ENCODE measurements at places on chromosomes 3 and 15.

DNA sequence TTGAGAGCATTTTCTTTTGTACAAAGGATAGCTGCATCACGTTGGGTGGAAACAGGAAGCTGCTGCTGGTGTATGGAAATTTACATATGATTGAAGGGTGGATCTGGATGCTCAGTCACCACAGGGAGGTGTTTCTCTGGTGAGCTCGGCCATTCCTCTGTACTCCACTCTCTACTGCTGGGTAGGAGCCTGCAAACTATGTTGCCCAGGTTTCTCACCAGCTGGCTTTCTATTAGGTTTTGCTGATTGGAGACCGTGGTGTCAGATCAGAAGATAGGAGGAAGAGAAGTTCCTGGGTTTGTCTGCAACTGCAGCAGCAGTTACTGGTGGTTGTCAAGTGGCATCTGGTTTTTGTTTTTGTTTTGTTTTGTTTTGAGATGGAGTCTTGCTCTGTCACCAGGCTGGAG is 61.7 kb downstream of the TAMM41 start:
- DNase-seq = no peak

DNA sequence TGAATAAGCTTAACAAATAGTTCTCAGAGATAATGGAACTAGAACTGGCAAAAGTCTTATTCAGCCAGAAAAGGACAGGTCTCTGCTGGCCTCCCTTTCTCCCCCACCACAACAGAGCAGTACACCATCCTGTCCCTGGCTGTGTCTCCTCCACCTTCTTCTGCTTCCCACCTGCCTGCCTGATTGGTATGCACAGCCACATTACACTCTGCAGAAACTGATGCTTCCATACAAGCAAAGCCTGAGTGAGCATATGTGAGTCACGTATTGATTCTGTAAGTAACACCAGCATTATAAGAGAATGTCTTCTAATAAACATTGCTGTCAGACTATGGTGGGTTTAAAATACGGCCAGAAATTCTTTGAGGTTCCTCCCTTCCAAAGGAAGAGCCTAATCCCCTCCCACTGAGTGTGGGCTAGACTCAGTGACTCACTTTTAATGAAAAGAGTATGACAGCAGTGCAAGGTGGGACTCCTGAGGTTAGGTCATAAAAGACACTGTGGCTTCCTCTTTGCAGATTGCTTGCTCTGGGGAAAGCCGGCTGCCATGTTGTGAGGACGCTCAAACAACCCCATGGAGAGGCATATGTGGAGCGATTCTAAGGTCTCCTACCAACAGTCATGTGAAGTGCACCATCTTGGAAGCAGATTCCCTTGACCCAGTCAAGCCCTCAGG is 44.4 kb downstream of the ANXA2 start:
- DNase-seq = no peak

- no peak for DNase-seq
Observed at GRCh38 chr3:126734106-126734723, 30.2 kb downstream of the CHCHD6 start.

DNA sequence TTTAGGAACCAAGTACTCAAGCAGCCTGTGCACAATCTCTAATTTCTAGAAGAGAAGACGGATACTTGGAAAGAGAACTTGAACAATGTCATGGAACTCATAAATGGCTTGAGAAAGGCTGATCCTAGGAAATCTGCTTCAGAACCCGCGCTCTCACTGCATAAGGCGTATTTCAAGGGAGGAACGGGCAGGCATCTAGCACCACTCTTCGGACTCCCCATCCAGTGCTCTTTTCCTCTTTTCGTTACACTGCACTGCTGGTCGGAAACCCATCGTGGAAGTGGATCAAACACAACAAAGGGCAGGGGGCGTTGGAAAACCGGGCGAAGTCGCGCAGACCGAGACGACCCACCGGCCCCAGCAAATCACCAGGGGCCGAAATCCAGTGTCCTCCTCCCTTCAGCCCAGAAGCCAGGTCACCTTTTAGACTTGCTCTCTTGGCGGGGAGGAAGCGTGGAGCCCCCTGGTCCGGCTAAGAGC is 539 bp upstream of the TLNRD1 start:
- no peak for DNase-seq

DNA sequence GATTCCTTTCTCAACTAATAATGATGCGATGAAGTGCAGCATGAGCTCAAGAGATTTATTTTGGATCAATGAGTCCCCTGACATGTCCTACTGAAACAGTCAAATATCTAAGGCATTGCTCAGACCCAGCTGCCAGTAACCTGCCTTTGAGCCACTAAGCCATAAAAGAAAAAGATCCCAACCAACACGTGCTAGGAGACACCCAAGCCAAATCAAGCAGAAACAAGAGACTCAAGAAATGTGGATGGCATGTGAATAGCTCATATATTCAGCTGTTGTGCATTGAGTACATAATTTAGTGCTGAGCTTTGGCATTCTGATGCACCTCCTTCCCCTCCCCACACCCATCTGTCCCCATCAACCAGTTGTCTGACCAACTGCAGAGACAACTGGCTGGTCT is 29.2 kb downstream of the GJD2 start:
- peak; percentile 73 for DNase-seq

- DNase-seq = no peak
Observed at GRCh38 chr3:7779331-7779730, 722.3 kb upstream of the LMCD1 start.

DNA sequence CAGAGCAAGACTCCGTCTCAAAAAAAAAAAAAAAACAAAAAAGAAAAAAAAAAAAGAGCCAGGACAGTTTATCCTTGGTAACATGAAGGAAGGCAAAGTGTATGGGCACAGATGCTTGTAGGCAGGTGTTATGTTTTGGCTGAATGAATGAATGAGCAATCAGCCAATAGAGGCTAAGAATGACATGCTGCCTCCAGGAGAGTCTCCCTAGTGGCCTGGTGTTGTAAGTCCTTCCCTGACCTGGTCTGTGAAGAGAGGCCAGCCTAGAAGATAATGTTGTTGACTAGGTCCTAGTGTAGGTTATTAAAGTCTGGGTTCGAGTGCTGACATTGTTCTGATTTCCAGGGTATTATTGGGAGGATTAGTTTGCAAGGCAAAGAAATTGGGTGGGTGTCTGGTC is 24.9 kb downstream of the GYG1 start:
- DNase-seq = no peak

GRCh38 chr15:101497484-101498034 is 8.1 kb upstream of the PCSK6 start:
- no peak for DNase-seq

GRCh38 chr15:33191591-33191990 is 2.9 kb downstream of the FMN1 start:
- no peak for DNase-seq

DNA sequence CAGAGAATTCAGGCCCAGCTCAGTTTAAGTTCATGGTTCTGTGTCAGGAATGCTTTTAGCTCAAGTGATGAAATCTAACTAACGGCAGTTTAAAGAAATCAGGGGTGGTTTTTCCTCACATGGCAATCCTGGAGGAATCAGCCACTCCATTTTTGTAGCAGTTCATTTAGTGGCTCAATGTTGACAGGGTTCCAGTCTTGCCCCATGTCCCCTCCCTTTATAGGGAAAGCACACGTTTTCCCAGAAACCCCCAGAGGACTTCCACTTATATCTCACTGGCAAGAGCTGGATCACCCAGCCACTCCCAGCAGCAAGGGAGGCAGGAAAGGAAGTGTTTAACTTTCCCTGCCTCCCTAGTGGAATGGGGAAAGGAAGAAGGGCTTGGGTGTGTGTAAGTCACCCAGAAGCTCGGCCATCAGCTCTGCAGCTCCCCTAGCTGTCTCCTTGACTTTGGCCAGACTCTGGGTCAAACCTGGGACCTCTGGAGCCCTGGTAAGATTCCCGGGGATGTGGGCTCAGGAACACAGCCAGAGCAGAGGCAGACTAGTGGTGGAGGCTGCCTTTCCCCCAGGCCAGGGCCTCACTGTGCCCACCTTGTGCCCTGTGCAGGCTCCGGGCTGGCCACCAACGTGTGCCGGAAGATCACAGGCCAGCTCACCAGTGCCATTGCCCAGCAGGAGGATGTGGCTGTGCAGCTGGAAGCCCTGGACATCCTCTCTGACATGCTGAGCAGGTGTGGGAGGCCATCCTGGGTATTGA is 11.3 kb downstream of the CAND2 start:
- DNase-seq = no peak

- DNase-seq = no peak
Observed at GRCh38 chr15:76169018-76169417, 109.2 kb downstream of the TMEM266 start.

GRCh38 chr3:117101697-117102096 is 392.1 kb downstream of the TUSC7 start:
- no peak for DNase-seq

DNA sequence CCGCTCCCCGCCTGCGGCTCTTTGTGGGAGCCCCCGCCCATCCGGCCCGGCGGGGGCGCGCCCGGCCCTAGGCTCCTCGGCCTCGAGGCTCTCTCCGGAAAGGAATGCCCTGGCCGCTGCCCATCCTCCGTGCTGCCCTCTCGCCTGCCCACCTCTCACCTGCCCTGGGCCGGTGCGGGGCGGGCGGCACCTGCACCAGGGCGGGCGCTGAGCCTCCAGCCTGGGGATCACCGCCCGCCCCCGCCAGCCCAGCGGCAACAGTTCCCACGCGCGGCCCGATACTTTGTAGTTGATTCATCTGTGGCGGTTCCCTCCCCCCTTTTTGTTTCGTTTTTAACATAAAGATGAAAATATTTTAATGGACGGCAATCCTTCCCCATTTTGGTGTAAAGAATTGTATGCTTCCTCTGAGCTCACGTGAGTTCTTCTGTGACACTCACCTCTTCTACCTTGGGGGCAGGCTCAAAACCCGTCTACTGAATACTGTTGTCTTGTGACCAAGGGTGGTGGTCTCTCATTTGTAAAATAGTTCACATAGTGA is 1.9 kb downstream of the KLF13 start:
- no peak for DNase-seq

DNA sequence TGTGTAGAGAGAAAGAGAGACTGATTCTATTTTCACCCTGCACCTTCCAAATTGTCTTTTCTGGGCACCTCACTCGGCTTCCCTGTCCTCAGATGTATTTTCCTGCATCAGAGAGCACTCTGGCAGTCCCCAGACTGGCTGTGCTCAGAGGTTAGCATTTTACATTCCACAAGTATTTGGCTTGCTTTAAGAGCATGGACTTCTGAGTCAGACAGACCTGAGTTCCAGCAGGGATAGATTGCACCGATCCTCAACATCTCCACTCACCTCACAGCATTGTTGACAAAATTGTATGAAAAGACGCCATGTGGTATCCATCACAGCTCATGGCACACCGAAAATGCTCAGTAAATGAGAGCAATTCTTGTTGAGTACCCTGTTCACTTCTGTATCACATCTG is 45.6 kb downstream of the SST start:
- DNase-seq = no peak

DNA sequence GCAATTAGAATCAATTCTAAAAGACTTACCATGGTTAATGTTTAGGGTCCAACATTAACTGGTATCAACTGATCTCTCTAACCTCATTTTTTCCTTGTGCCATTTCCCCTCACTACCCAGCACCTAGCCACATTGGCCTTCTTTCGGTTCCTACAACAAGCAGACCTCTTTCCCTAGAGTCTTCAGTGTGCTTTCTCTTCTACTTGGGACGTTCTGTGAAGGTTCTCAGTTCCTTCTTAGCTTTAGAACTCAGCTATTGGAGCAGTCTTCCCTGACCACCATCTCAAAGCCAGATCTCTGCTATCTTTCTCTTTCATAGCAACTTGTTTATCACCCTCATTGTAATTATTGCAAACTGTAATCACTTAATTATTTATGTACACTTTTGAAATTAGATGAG is 31.5 kb upstream of the MINDY4B start:
- DNase-seq = no peak

- peak; percentile 82 for DNase-seq
Observed at GRCh38 chr15:58988006-58988785, 733 bp downstream of the RNF111 start.

DNA sequence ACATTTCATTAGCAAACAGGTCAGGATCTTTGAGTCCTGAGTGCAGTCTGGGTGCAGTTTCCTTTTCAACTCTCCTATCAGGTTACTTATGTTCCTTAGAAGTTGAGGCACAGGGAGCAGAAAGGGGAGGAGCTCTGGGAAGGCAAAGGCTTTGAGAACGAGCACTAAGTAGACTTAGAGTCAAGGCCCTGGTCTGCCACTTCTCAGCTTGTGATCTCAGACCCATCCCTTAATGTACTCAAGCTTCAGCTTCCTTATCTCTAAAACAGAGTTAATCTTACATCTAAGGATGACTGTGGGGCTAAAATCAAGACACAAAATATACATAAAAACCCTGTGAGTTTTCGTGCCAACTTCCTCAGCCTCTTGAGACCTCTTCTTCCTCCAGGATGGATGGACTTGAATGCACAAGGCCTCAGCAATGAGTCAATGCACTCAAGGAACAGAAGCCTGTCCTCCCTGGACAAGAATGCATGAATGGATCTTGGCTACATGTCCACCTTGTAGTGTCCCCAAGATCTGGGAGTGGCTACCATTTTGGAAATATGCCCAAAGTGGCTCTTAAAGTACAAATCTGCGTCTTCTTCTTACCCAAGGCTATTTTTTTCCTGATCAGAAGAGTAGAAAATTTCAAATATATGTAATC is 105.1 kb downstream of the WDR76 start:
- no peak for DNase-seq

DNA sequence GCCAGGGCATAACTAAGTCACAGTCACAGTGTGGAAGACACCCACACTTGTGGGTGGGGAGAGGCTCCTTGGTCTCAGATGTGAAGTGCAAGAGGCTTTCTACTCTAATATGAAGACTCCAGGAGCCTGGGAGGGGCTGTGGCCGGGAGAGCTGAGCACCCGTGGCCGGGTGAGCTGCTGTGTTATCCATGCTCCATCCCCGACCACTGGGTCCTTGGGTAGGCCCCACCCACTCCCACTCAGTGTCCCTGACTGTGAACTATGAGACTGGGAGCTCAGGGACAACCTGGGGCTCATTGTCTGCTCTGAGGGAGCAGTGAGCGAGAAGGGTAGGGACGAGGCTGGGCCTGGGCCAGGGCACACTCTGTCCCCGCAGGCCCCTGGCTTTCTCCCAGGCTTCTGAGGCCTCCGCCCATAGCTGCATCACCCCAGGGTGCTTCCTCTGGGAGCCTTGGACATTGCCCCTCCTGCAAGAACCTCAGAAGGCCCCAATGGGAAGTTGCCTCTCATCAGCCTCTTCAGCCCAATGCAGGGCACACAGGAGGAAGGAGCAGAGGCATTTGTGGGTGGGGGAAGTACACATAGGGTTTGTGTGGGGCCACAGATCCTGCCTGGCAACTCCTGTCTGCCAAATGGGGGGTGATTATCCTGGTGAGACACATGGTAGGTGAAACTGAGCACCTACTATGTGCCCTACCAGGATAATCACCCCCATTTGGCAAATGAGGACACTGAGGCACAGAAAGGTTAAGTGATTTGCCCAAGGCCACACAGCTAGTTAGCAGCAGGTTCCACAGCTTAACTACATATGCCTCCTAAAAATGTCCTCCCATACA is 2.4 kb downstream of the ANPEP start:
- DNase-seq = peak; percentile 17

GRCh38 chr15:42890161-42890913 is 30.2 kb downstream of the TTBK2 start:
- DNase-seq = no peak

- no peak for DNase-seq
Observed at GRCh38 chr3:168141405-168141998, 45.8 kb upstream of the GOLIM4 start.

GRCh38 chr3:19263606-19264005 is 115.3 kb downstream of the KCNH8 start:
- no peak for DNase-seq
